Myocyte (in vitro differentiated cells): ENCODE measurements at places on chromosomes 1 and 21. TPM values are rescaled to one million over a fixed set of nuclear protein-coding genes. Genes with fewer than 3 reads are reported as not detected.

Gene NR5A2
- total RNA-seq: not detected in 2 replicates

Gene CCDC181
- 0.47 and 1.2 TPM in 2 replicates for total RNA-seq

Gene ANKRD45
- 0.13 TPM in 1 of 2 replicates, not detected in the other for total RNA-seq

Gene PCAT6
- total RNA-seq: 0.78 and 0.99 TPM in 2 replicates

Gene SLC35F3
- not detected in 2 replicates for total RNA-seq

Gene HAO2
- total RNA-seq: 0.11 TPM in 1 of 2 replicates, not detected in the other

Gene AMY2B
- total RNA-seq: 10.6 and 13.8 TPM in 2 replicates

Gene APCS
- total RNA-seq: not detected in 2 replicates

Gene MTMR11
- total RNA-seq: 2.3 and 2.4 TPM in 2 replicates

Gene LCE6A
- total RNA-seq: not detected in 2 replicates

Gene IL22RA1
- not detected in 2 replicates for total RNA-seq

Gene A3GALT2
- total RNA-seq: 0.32 TPM in 1 of 2 replicates, not detected in the other

Gene FCRLA
- total RNA-seq: 0.68 and 1.5 TPM in 2 replicates

Gene ZNF697
- total RNA-seq: 2.7 and 3.0 TPM in 2 replicates

Gene FYB2
- not detected in 2 replicates for total RNA-seq

Gene GPATCH2
- 12.0 and 15.0 TPM in 2 replicates for total RNA-seq

Gene REN
- not detected in 2 replicates for total RNA-seq

Gene MIGA1
- total RNA-seq: 9.6 and 14.4 TPM in 2 replicates

Gene CDC20
- 0.68 and 2.0 TPM in 2 replicates for total RNA-seq

Gene C1orf226
- 1.0 and 1.8 TPM in 2 replicates for total RNA-seq

Gene ADAM30
- not detected in 2 replicates for total RNA-seq

Gene GJA5
- total RNA-seq: not detected in 2 replicates

Gene OR4F29
- total RNA-seq: not detected in 2 replicates

Gene MRPS15
- 55.6 and 64.4 TPM in 2 replicates for total RNA-seq
